GM12878 (cell line): ENCODE measurements at places on chromosomes 1 and 21. TPM values are rescaled to one million over a fixed set of nuclear protein-coding genes. Genes with fewer than 3 reads are reported as not detected.
A peak's percentile ranks its signal among the peaks of the same experiment; 100 is the strongest.

DNA sequence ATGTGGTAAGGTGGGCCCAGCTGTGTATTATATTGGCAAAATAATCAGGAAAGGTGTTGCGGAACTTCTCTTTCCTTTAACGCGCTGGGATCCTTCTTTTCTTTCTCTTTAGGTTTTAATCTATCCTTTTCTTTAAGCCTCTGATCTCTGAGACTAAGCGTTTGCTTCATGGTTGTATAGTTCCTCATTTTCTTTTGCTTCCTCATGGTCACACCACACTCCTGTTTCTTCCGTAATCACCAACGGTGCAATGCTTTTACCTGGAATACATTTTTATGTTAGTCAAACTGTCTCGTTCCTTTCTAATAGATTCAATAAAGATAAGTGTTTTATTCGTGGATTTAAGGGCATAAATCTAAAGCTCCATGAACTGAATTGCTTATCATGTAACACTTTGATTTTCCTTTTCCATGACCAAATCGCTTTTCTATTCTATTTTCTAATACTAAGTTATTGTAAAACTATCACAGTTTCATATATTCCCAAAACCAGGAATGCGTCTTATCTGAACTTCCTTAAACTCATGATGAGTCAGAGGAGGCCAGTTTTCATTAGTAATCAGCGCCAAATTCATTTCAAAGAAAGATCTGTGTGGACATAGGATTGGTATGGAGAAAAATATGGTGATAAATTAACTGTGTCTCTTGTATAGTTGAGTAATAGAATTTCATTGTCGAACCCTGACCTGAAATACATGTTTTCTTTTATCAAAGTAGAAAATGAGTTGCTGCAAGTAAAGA lies 12.2 kb downstream of the SDCCAG8 start:
- no peak for DNase-seq

DNA sequence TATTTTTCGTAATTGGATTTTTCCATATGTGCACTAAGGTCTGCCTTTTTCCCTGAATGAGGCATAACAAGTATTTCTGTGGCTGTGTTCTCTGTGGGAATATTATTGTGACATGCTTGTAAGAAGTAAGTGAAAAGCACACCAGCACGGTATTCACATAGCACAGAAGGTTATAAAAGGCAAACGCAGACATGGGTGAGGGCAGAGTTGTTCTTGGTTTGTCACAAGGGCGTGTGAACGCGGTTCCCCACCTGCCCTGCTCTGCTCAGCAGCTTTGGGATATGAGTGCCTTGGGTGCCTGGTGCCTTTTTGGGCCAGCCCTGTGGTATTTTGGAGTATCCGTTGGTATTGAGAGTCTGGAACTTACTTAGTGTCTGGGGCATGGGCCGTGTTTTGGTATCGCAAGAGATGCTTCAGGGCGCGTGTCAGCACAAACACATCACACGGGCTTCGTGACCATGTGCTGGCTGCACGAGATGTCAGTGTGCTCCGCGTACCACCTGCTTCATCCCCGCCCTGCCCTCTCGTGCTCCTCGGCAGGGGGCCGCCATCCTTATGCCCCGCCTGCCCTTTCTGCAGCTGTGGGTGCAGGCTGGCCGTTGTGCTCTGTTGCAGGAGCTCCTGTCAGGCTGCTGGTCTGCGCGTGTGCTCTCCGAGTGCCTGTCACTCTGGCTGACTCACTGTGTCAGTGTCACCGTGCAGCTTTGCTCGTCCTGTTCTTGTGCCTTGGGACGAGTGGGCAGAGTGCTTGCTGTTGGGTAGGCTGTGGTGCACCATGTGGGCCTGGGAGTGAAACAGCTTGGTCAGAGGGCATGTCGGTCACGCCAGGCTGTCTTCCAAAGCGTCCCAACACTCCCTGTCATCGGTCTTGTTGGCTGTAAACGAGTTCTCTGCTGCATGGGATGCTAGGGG lies 15.0 kb downstream of the SKI start:
- DNase-seq, result no peak

DNA sequence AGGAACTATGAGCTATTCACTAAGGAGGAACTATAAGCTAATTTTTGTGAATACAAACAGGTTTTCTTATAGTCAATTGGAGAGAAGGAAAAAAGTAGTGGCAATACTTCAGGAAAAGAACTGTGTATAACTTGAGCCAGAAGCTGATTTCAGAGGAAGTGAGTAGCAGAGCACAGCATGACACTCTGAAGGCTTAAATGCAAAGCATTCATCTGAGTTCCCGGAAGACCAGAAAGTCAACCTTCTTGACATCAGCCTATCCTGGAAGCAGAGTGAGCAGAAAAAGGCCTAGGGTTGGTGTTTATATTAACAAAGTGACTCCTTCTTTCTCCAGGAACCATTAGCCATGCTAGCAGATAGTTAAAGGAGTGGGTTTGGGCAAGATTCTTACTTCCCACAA lies 545.2 kb downstream of the MRPL39 start:
- no peak for DNase-seq

DNA sequence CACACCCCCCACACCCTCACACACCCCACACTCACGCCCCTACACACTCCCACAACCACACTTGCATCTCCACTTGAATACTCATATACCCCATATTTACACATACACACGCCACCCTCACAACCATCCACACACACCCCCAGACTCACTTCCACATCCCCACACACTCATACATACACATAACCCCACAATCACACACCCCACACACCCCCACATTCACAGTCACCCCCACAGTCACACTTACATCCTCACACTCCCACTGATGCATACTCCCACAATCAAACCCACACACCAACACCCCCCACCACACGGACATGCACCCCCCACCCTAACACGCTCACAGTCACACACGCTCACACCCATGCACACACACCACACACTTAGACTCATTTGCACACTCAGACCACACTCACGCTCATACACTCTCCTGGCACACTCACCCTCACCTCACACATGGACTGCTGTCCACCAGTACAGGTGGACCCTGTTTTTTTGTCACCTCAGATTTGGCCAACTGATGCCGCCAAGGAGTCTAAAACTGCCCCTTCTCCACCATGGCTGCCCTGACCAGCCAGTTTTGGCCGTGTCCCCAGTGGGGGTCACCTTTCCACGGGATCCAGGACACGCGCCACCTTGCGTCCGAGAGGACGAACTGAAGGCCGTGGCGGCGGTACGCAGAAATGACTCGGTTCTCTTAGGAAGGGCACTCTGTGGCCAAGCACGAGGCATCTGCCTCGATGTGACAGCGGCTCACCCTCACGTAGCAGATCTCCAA lies 45.3 kb upstream of the EDN2 start:
- DNase-seq, result no peak

GRCh38 chr1:214425716-214426425 lies 125.5 kb downstream of the PTPN14 start:
- no peak for DNase-seq

GRCh38 chr1:229993060-229993459 lies 74.0 kb upstream of the GALNT2 start:
- peak; percentile 8 for DNase-seq

GRCh38 chr1:31515056-31515775 lies 61.1 kb upstream of the TINAGL1 start:
- no peak for DNase-seq

DNA sequence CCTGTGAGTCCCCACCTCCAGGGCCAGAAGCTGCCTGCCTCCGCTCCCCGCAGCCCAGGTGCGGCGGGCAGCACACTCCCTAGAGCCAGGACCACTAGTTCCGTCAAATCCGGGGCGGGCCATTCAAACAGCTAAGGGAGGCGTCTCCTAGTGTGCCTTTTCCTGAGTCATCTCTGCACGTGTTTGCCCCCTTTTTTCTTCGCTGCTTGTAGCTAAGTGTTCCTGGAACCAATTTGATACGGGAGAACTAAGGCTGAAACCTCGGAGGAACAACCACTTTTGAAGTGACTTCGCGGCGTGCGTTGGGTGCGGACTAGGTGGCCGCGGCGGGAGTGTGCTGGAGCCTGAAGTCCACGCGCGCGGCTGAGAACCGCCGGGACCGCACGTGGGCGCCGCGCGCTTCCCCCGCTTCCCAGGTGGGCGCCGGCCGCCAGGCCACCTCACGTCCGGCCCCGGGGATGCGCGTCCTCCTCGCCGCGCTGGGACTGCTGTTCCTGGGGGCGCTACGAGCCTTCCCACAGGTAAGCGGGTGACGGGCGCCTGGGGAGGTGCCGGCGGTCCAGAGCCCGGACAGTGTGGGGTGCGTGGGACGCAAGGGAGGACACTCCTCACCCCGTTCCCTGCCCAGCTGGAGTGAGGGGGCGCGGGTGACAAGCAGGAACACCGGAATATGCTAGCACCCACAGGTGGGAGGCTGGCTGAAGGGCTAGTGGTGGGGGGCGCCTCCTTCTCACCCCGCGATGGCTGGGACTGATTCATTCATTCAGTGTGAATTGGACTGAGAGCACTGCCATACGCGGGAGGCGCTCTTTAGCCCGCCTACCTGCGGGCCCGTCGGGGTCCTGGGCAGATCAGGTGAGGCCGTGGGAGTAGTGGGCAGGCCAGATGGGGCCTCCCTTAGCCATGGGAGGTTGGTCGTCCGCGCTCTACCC lies at the start of gene TNFRSF8:
TSS of gene TNFRSF8 (plus strand) at position 163 of the 932 bp plus-strand sequence. CDS start at position 459, 296 bp downstream.
- no peak for DNase-seq

GRCh38 chr1:20521960-20522861 lies 14.3 kb upstream of the MUL1 start:
- peak; percentile 20 for DNase-seq

Gene HCRTR1
- total RNA-seq, result not detected in 2 replicates

Gene CFAP45
- 0.64 and 0.93 TPM in 2 replicates for total RNA-seq

Gene SHE
- total RNA-seq, result 0.05 TPM in 2 replicates

Gene KCNE2
- not detected in 2 replicates for total RNA-seq

Gene SYNJ1
- 5.3 and 6.3 TPM in 2 replicates for total RNA-seq

Gene SPRR2G
- not detected in 2 replicates for total RNA-seq

Gene FALEC
- total RNA-seq, result 0.41 TPM in 1 of 2 replicates, not detected in the other
